ENCODE measurements at places on chromosomes 6 and 20.

GRCh38 chr20:45583502-45583901 lies 4.4 kb upstream of the WFDC8 start:
- DNase-seq = no peak

- DNase-seq = no peak
Measured at GRCh38 chr20:401682-402495, 6.2 kb upstream of the RBCK1 start.

DNA sequence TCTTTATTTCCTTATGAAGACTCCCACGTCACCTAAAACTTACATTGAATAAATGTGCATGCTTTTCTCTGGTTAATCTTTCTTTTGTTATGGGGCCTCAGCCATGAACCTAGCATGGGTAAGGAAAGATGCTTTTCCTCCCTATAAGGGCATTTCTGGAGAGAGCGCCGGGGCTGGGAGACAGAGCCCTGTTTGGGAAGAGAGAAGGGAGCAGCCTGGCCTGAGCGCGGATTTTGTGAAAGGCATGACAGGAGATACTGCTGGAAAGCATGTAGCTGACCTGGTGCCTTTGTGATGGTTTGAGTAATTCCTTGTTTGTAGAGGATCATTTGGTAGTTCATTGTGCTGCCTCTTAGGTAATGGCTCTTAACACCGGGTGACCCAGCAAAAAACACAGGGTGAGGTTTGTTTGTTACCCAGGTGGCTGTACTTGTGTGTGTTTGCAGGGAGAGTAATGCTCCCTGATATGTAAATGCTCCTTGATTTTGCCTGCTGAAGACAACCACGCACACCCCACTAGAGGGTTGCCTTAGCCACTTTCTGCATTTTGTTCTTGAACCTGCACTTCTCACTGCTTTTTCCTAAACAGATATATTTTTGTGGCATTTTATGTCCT lies 59.2 kb downstream of the ANKRD6 start:
- DNase-seq = no peak

GRCh38 chr6:128095362-128095761 lies 194.5 kb upstream of the THEMIS start:
- DNase-seq = no peak

DNA sequence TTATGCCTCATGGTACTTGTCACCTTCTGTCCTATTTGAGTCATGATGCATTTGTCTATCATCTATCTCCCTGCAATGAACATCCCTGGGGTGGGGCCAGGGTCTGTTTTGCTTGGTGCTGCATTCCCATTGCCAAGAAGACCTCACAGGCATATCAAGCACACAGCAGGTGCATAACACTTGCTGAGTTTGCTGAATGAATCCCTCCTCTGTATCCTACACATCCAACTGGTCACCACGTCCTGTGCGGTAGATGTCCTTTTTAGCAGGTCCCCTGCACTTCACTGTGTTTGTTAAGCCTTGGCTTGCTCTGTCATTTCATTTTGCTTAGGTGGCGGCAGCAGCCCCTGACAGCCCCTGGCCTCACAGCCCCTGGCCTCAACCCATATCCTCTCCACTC lies 214.8 kb upstream of the RNF24 start:
- DNase-seq = no peak

- no peak for DNase-seq
Measured at GRCh38 chr6:135586844-135587243, 89.3 kb upstream of the AHI1 start.

DNA sequence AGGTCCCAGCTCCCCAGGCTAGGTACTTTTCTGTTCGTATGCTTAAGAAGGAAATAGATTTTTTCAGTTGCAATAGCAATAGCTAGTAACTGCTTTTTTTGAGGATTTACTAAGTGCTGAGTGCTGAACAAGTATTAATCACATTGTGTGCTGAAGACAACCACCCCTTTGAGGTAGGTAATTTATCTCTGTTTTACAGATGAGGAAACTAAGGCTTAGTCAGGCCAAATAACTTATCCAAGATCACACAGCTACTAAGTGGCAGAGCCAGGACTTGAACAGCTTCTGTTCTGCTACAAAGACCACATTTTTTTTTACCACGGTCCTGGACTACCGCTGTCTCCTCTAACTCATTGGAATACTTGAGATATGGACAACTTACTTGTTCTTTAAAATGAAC lies 39.8 kb downstream of the LRRN4 start:
- no peak for DNase-seq

DNA sequence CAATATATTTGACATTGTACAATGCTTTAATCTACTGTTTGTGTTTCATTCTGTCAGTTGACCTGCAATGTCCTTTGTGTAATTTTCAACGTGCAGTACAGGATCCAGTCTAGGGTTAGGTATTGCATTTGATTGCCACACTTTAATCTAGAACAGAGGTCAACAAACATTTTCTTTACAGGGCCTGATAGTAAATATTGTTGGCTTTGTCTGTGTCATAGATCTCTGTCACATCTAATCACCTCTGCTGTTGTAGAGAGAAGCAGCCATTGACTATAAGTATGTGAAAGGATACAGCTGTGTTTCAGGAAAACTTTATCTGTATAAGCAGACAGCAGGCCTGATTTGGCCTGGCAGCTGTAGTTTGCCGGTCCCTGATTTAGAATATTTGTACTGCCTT lies 39.3 kb downstream of the ATRN start:
- DNase-seq = no peak

DNA sequence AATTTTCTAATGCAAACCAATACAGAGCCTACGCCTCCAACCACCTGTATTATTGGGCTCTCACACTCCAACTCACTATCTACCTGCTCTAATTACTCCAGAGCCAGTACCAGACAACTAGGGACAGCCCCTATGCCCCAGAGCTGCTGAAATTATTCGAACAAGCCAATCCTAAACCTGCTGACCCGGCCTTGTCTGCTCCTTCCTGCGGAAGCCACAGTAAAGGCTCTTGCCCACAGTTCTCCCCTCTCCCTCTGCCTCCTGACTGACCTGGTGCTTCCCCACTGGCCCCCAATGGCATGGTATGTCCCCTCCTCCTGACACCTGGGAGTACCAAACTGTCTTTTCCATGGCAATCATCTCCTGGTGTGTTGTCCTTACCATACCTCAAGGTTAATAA lies 4.1 kb upstream of the TOX2 start:
- DNase-seq = no peak

DNA sequence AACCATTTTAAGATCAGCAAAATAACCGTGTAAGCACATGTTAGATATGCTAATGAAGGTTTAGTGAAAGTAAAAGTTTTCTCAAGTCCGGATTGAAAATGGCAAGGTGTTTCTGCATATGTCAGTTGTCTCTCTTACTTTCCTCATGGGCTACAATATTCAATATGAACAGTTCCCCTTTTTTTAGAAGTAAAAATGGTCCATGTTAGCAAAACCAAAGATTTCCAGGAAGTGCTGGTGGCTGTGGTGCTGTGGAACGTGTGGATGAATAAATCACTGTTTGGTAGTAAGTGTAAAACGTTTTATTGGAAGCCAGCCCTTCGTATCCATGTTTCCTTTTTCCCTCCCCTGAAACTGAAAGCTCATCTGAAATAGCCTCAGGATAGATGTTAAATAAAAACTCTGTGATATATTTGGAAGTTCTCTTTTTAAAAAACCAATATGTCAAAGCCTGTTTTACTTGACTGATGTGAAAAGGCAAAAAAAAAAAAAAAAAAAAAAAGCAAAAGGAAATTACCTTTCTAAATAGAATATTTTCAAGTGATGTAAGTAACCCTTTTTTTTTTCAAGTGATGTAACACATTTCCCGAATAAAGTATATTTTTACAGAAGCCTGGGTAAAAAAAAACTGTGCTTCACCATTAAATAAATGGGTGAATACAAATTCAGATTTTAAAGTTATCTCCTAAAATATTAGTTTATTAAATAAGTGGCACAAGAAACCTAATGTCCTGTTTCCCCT lies 41.9 kb downstream of the PLEKHG1 start:
- no peak for DNase-seq

GRCh38 chr6:150586850-150587359 lies 12.8 kb upstream of the PLEKHG1 start:
- no peak for DNase-seq

GRCh38 chr6:169498916-169499513 lies 202.8 kb downstream of the WDR27 start:
- no peak for DNase-seq

DNA sequence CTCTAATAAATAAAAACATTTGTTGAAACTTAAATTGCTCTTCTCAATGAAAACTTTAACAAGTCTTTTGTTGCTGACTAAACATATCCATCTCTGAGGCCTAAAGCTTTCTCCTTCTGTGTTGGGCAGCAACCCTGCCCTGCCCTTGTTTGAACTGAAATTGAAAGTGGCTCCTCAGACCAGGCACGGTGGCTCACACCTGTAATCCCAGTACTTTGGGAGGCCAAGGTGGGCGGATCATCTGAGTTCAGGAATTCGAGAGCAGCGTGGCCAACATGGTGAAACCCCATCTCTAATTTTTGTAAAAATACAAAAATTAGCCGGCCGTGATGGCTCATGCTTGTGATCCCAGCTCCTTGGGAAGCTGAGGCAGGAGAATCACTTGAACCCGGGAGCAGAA lies 29.2 kb upstream of the GNRH2 start:
- no peak for DNase-seq

DNA sequence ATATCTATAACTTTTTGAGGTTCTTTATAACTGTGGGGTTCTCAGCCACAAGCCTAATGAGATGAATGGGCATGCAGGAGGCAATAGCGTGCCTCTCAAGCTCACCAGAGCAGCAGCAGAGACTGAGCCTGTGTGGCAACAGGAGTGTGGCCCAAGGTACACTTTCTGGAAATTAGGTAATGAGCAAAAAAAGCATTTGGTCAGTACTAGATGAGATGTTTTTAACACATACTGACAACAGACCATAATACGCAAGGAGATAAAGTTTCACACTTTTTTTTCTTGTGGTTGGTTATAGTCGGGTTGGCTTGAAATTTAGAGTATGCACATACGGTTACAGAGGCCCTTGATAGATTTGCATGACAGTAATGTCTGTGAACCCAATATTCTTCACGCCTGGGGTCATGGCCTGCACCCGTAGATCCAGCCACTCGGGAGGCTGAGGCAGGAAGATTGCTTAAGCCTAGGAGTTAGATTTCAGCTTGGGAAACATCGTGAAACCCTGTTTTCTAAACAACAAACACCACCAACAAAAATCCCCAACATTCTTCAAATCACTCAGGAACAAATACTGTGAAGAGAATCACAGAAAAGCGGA lies 300.1 kb downstream of the GMDS start:
- no peak for DNase-seq

DNA sequence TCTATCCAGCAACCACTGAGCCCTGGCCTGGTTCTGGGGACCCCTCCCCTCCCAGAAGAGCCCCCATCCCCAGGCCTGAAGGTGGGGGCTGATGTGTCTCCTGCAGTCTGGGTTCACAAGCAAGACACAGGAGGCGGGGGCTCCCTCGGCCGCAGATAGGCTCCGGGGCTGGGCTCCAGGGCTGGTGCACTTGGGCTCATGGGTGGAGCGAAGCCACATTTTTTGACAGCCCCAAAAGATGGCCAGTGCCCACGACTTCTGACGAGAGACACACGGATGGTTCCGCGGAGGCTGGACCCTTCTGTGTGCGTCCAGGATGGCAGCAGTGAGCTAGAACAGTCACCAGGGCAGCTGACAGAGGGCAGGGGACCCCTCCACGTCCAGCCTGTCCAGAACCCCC lies 57.1 kb upstream of the GATA5 start:
- no peak for DNase-seq

DNA sequence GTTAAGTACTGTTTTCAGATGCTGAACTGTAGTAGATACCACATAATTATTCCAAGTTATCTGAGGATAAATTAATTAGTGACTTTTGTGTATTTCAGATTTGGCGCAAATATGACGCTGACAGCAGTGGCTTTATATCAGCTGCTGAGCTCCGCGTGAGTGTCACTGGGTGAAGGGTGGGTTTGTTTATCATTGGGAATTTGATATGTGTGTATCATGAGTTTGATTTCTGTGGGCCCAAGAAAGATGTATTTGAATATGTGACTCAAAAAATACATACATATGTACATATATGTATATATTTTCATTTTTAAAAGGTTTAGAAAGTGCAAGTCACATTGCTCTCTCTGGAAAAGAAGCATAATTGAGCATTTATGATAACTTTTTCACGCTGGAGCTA lies 17.4 kb downstream of the SCGN start:
- DNase-seq = no peak

DNA sequence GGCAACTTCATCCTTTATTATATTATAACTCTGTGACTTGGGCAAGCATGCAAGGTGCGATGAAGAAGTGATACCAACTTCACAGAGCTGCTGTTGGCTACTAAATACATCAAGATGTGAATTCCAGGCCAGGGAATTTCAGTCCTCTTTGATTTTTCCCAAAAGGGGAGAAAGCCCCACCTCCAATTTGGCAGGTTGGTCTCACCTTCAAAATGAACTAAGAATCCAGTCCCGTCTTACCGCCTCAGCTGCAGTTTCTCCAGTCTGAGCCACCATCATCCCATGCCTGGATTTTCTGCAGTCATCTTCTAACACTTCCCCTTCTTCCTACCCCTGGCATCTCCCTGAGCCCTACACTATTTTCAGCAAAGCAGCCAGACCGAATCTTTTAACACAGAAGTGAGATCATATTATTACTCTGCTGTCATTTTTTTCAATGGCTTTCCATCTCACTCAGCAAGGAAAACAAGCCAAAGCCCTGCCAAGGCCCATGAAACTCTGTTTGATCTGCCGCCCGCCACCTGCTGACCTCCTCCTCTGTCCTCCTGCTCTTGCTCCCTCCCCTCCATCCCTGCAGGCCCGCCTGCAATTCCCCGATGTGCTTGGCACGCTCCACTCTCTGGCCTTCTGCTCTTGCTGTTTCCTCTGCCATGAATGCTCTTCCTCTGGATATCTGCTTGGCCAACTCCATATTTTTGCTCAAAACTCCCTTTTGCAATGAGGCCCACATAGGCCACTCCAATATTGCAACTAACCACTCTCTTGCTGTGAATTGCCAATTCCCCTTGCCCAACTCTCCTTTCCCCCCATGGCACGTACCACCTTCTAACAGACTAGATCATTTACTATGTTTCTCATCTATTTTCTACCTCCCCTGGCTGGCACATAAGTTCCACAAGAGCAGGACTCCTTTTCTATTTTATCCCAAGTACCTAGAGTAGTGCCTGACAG lies 46.0 kb upstream of the TAGAP start:
- no peak for DNase-seq

DNA sequence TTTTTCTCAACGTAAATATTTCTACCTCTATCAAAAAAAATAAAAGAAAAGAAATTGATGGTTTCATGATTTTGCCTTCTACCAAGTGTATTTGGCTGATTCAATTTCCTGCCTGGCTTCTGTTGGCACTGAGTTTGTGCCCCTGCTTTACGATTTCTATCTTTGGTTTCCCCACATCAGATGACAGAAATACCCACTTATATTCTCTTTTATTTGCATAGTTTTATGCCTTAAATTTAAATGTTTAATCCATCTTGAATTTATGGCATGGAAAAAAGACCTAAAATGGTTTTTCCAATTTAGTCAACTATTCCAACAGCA lies 34.3 kb downstream of the RNF24 start:
- DNase-seq = no peak

- DNase-seq = no peak
Measured at GRCh38 chr6:79440598-79440997, 96.6 kb downstream of the LCA5 start.

GRCh38 chr6:112925702-112926101 lies 578.6 kb downstream of the RFPL4B start:
- DNase-seq = no peak

- DNase-seq = no peak
Measured at GRCh38 chr6:128278836-128279235, 241.6 kb downstream of the PTPRK start.

- no peak for DNase-seq
Measured at GRCh38 chr20:38805502-38805957, at the start of gene PPP1R16B. PPP1R16B (plus strand) TSS chr20:38805697; CDS start chr20:38835926, 30,229 bp downstream.

- no peak for DNase-seq
Measured at GRCh38 chr6:27452496-27452897, 20.4 kb downstream of the ZNF184 start.

Data from SJSA1 (cell line).